Ovary (tissue), 10 donors: ENCODE measurements at places on chromosomes 6 and 20.

- no peak for DNase-seq
Measured at GRCh38 chr6:4786996-4787395, 10.8 kb downstream of the CDYL start.

GRCh38 chr6:159595173-159595572 lies 97.9 kb downstream of the SOD2 start:
- DNase-seq, result no peak

GRCh38 chr6:139423971-139424667 lies 49.7 kb upstream of the CITED2 start:
- no peak for DNase-seq

- DNase-seq, result no peak
Measured at GRCh38 chr20:22404419-22405170, 179.8 kb downstream of the FOXA2 start.

- no peak for DNase-seq
Measured at GRCh38 chr6:83853178-83854000, at the start of gene RIPPLY2. Gene RIPPLY2 (plus strand): TSS chr6:83853360. CDS start chr6:83853417, 57 bp downstream.

DNA sequence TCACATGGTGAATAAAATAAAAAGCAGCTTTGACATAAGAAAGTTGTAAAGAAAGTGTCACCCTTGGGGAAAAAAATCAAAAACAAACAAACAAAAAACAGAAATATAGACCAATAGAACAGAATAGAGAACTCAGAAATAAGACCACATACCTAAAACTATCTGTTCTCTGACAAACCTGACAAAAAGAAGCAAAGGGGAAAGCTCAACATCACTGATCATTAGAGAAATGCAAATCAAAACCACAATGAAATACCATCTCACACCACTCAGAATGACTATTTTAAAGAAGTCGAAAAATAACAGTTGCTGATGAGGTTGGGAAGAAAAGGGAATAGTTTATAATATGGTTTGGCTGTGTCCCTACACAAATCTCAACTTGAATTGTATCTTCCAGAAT lies 159.1 kb downstream of the TINAG start:
- no peak for DNase-seq

DNA sequence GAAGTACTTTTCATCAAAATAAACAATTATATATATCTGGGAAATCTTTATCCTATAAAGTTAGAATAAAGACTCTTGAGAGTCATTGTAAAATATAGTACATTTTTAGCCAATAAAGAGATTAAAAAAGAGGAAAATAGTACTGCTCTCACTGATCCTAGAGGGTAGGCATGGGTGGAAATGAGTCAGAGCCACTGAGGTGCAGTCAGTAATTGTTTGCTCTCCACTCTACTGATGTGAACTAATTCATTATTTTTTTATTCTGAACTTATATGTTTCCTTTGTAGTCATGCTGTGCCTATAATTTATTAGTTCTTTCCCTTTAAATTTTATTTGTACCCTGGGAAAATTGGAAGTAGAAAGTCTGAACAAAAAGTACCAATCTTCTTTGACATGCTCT lies 1359.4 kb upstream of the GJE1 start:
- no peak for DNase-seq

- DNase-seq, result peak; percentile 65
Measured at GRCh38 chr20:63774306-63774705, 34.7 kb downstream of the SLC2A4RG start.

DNA sequence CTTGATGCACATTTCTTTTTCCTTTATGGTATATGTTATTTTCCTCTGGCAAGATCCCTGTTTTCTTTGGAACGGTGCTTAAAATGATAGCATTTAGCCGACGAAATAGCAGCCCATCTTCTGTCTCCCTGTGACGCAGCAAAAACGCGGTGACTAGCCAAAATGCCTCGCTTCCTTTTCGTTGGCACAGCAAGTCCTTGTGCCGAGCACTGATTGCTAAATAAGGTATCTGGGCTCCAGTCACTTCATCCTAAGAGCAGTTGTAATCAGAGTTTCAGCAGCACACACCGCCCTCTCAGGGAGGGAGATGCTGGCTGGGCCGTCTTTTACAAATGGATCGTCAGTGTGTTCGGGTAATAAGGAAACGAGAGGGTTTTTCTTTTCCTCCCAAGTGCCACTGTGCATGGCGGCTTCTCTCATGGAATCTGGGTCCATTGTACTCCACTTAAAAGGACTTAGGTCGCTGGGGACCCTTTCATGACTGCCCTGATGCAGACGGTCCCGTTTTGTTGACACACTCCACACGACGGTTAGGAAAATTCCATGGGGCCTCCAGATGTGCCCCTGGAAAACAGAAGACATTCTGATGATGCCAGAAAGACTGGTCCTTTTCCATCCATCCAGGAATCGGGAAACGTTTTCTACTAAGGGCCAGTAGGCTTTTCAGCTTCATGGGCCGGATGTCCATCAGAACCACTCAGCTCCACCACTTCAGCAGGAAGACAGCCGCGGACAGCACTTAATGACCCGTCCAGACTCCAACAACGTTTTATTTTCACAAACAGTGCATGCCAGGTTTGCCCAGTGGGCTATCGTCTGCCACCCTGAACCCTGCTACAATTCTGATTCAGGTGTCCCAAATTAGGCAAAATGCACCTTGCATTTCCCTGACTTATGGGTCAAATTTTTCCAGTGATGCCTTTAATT lies 185.5 kb downstream of the CDH4 start:
- DNase-seq, result no peak

GRCh38 chr6:29961966-29962365 lies 19.6 kb downstream of the HLA-A start:
- DNase-seq, result no peak

DNA sequence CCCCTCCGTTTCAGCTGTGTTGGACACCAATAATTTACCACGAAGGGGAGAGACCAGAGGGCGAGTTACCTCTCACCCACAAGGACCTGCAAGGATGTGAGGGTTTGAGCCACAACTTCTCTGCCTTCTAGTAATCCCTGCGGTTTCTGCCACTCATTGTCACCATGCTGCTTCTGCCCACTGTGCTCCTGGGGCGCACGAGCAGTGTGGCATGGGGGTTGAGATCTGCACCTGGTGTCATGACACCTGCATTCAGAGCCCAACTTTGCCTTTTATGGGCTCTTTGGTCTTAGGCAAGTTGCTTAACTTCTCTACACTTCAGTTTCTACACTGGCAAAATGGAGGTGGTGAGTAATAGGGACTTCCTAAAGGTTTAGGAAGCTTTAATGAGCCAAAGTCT lies 84.9 kb downstream of the SOBP start:
- no peak for DNase-seq

GRCh38 chr20:53950031-53950430 lies 120.4 kb downstream of the BCAS1 start:
- no peak for DNase-seq

DNA sequence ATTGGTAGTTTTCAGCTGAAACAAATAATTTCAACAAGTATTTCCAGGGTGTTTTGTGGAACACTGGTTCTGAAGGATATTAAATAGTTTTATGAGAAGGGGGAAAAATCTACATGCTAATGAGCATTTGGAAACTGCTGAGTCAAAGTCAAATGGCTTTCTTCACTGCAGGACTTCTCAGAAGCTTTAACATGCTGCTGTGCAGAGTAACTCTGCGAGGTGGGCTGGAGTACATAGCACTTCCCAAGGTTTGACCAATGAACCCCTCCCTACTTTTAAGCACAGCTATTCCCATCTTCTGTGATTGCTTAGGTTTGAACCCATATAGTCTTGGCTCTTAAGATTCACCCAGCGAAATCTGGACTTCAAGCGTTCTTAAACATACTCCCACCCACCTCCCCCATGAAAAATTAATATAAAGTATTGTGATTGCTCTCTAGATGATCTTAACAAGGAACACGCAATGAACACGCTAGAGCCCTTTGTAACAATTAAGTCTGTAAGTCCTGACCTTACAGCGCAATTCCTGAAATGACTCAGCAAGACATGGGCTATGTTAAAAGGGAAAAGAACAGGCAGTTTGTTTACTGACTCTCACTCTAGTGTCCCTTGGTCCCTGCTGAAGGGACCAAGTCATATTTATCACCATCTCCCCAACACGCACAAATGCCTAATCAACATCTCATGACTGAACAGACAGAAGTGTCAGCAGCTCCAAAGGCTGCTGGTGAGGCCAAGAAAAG lies 105.2 kb downstream of the NFATC2 start:
- DNase-seq, result no peak

GRCh38 chr6:125123468-125124048 lies 30.0 kb upstream of the TPD52L1 start:
- no peak for DNase-seq

DNA sequence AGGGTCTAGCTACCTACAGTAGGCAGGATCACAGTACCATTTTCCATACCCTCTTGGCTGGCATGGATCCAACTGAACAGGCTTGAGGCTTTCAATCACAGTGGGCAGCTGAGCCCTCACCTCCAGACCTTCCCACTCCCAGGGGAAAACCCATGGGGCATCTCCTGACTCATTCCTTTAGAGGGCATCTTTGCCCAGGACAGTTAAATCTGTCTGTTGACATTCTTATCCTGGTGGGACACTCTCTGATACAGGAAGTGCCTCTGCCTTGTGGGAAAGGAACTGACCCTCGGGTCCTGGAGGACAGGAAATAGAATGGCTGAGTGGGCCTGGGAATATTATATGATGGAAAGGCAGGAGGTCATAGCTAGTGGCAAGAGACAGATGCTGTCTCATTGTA lies 10.2 kb upstream of the EPB41L1 start:
- no peak for DNase-seq

DNA sequence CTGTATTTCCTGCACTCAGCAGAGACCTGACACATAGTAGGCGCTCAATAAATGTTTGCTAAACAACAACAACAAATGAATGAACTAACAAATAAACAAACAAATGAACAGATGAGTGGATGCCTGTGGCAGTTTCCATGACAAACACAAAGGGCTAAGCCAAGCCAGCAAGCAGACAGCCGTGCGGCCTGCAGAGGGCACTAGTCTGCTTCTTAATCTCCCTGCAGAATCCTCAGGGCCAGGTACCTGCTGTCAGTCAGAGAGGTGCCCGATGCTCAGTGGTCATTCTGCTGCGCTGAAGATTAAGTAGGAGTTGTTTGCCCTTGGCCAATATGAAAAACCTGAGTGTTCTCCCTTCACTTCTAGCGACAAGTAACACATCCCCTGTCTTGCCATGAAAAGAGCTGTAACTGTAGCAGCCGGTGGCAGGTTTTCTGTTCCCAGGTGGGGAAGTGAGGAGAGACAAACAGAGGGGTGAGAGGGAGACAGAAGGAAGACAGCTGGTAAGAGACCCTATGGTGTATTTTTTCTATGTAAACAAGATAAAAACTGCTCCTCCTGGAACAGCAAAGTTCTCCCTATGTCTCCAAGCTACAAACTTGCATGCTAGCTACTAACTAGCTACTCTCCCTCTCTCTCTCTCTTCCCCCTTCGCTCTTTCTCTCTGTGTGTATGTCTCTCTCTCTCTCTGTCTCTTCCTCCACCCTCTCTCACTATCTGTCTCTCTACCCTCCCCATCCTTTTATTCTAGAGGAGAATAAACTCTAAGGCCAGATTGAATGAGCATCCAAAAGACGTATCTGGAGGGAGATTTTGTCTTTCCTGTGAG lies at the start of gene MC3R:
TSS of gene MC3R (plus strand) at position 779 of the 829 bp plus-strand sequence. CDS start 112 bp downstream, outside the sequence.
- DNase-seq, result peak; percentile 58

GRCh38 chr20:36308353-36308752 lies 2.2 kb downstream of the DLGAP4 start:
- no peak for DNase-seq

DNA sequence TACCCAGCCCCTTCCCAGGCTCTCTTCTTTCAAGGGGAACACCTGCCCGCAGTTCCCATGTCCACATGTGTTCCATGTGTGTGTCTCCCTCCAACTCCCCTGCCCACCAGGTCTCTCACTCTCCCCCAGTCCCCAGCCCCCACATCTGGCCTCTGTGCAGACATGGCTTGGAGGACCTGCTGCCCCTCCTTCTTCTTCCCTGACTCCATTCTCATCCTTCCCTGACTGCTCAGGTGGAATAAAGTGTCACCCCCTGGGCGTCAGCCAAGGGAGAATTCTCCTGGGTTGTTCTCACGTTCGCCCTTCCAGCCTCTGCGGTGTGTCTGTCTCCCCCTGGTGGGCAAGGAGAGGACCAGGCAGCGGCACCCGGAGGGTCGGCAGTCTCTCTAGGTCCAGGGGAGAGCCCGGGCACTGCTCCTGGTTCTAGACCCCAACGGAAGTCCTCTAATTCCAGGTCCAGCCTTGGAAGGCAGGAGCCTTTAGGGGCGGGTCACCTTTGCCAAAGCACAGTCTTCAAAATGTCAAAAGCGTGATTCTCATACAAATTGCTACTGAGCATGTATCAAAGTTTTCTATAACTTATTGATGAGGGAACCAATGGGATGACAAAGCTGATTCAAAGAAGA lies 50.5 kb downstream of the EBF4 start:
- peak; percentile 56 for DNase-seq

GRCh38 chr20:59645761-59646171 lies 41.4 kb downstream of the PHACTR3 start:
- DNase-seq, result no peak

DNA sequence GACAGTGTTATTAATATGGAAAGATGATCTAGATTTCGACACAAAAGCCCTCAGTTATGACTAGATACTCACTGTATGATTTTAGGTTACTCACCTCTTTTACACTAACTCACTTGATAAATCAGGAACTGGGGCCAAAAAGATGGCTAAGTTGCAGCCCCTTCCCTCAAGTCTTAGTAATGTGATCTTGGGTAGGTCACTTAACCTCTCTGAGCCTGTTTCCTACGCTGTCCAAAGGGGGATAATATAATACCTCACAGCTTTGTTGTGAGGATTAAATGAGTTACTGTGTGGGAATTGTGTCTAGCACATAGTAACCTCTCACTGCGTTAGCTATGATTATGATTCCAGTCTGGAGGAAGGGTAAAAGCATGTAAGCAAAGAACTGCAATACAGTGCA lies 1.3 kb downstream of the TTI1 start:
- DNase-seq, result no peak

DNA sequence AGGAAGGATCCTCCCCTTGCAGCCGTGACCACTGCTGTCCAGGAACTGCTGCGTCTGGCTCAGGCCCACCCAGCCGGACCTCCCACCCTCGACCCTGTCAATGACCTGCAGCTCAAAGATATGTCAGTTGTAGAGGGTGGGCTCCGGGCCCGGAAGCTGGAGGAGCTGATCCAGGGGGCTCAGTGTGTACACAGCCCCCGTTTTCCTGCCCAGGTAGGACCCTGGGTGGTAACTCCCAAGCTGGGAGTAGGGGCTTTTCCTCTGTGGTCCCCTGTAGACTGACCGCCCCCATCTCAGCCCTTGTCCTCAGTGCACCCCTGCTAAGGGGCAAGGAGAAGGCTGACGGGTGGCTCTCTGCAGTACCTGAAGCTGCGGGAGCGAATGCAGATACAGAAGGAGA lies 3.6 kb downstream of the DXO start:
- no peak for DNase-seq

- no peak for DNase-seq
Measured at GRCh38 chr20:63011798-63012197, 5.0 kb upstream of the BHLHE23 start.

- no peak for DNase-seq
Measured at GRCh38 chr6:147525519-147526209, 17.2 kb downstream of the SAMD5 start.

GRCh38 chr20:41655962-41656618 lies 37.9 kb upstream of the CHD6 start:
- DNase-seq, result no peak

GRCh38 chr6:140602431-140603248 lies 1228.2 kb upstream of the CITED2 start:
- no peak for DNase-seq
